ENCODE measurements at places on chromosomes 6 and 20. TPM values are rescaled to one million over a fixed set of nuclear protein-coding genes. Genes with fewer than 3 reads are reported as not detected.

DNA sequence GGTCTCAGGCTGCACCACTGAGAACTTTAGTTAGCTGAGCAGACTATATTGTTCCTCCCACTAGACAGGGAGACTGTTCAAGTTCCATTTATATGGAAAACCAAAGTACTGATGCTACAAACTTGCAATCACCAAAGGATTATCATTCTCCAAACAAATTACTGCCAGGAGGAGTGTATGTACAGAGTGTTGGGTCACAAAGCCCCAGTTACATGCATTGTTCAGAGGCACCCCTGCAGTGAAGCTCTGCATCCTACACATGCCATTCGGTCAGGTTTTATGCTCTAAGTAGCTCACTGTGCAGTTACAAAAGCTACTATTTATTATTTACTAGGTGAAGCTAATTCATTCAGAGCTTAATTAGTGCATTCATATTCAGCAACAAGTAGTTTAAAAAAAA is 75.8 kb downstream of the SMLR1 start:
- DNase-seq: no peak

GRCh38 chr6:87572021-87572420 is 17.8 kb downstream of the RARS2 start:
- DNase-seq: no peak

PEX7 gene
- total RNA-seq: 5.3 TPM

TNF gene
- 1.2 TPM for total RNA-seq
